ENCODE measurements at places on chromosomes 12 and 14. TPM values are rescaled to one million over a fixed set of nuclear protein-coding genes. Genes with fewer than 3 reads are reported as not detected.

SLC4A8 gene
- 1.0 TPM for total RNA-seq

ZBTB42 gene
- total RNA-seq, result 7.6 TPM

TMTC2 gene
- 4.7 TPM for total RNA-seq

ITGB7 gene
- total RNA-seq, result 2.8 TPM

TESPA1 gene
- total RNA-seq, result not detected

- DNase-seq, result peak; percentile 49
Measured at GRCh38 chr14:98144964-98145363, 1127.0 kb downstream of the BCL11B start.

DNA sequence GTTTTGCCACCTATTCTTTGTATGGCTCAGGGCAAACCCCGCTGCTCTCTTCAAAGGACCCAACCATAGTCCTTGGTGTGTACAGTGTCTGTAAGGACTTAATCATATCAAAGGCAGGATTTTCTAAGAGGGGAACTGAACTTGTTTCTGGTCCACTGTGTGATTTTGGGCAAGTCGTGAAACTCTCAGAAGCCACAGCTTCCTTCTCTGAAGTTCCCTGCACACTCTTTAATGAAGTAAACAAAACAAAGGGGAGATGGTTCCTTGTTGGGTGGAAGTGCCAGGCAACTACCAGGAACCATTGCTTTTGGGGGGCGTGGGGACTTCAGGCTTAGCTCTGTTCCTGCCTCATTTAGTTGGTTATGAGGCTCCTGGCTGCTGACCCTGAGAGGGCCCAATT lies 152.4 kb downstream of the VRK1 start:
- no peak for DNase-seq

DNA sequence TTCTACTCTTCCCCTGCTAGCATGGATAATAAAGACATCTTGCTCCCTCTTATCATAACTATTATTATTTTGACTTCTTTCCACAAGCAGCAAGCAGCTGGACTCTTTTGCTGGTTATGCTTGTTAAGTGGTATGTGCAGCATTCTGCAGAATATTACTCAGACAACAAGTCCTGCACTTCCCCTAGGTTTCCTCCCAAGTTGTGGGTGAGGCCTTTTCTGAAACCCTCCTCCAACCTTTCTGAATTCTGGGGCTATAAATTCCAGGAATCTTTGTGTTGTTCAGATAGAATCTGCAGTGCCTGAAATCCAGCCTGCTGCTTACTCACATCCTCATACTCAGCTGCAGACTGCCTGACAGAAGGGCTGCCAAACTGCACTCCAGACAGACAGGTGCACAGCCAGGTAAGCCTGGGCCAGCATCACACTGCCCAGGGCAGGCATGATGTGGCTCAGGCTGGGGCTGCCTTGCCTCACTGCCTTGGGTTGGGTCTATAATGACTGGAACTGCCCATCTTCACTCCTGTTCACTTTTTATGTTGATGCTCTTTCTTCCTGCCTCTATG lies 6.2 kb upstream of the DHRS2 start:
- DNase-seq, result no peak

DNA sequence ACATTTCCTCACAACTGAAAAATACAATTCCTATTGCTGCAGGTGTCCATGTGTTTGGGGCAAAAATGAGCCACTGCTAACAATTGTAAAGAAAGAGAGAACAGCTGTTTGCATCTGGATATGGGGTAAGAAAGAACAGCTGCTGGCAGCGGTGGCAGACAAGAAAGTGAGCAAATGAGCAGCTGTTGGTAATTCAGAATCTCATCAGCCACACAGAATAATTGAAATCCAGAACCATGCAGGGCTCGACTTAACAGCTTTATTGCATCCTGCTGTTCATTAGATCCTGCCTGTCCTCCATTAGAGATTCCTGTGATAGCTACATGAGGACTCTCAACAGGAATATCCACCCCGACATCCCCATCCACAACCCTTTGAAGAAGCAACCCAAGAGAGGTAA lies 62.5 kb upstream of the TSPAN8 start:
- DNase-seq, result no peak

- DNase-seq, result peak; percentile 2
Measured at GRCh38 chr12:7374423-7375144, 69.4 kb downstream of the CD163L1 start.

GRCh38 chr12:124232654-124232987 lies 62.3 kb upstream of the RFLNA start:
- DNase-seq, result peak; percentile 11

DNA sequence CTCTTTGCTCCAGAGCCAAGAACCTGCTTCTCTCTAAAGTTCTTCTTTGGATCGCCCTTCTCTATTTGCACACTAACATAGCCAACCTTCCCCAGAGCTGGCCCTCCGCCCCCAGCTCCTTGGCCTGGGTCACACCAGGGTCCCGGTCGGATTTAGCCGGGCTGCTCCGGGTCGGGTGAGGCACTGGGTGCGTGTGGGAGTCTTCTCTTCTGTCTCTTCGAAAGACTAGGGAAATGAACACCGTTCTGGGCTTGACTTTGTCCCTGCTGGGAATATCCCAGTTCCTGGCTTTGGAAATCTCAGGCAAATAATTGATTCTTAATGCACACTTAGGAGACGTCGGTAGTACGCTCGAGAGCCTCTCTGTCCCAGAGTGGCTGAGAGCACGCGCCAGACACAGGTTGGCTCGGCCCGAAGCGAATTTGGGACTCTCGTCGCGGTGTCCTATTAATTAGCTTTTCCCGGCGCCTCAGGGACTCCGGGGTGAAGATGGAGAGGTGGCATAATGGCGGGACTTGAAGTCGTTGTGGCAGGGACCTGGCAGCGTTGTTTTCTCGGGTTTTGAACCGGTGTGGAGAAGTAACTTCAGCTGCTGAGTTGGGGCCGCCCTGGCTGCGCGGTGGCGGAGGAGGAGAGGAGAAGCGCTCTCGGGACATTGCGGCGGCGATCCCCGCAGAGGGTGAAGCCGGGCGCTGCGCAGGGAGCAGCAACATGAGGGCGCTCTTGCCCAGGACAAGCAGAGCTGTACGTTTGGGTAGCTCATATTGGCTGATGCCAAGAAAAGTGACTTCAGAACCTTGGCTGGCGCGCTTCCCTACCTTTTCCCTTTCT lies 7.5 kb downstream of the FOXG1 start:
- no peak for DNase-seq

DNA sequence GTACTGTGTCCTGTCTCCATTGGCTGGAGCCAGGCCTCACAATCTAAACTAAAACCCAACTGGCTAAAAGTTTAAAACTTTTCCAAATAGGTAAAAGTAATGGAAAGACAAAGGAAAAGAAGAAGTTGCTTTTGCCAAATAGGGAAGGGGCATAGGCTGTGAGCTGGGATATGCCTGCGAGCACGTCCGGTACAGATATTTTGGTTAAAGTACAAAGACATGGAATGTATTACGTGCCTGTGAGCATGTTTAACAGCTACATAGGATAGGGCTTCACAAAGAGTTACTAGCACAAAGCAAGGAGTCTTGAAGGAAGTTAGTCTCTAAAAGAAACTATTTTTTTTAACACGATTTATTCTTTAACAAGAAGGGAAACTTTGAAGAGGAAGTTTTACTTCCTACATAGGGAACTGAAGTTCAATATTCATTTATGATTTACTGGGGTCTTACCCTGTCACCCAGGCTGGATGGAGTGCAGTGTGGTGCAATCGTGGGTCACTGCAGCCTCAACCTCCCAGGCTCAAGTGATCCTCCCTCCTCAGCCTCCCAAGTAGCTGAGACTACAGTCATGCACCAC lies 41.9 kb upstream of the INF2 start:
- DNase-seq, result no peak

DNA sequence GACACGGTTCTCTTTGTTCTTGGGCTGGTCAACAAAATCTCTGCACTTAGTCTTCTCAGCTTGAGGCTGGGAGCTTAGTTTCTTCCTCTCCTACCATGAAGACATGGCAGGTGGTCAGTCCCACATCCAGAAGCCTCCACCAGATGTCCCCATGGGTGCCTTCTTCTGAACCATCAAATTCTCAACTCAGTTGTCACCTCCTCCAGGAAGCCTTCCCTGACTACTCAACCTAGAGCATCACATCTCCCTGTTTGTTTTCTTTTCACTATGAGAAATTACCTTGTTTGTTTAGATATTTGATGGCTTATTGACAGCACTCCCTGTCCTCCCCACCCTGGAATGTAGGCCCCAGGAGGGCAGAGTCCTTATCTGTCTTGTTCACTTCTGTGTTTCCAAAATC lies 84.4 kb downstream of the TBX5 start:
- DNase-seq, result no peak

DNA sequence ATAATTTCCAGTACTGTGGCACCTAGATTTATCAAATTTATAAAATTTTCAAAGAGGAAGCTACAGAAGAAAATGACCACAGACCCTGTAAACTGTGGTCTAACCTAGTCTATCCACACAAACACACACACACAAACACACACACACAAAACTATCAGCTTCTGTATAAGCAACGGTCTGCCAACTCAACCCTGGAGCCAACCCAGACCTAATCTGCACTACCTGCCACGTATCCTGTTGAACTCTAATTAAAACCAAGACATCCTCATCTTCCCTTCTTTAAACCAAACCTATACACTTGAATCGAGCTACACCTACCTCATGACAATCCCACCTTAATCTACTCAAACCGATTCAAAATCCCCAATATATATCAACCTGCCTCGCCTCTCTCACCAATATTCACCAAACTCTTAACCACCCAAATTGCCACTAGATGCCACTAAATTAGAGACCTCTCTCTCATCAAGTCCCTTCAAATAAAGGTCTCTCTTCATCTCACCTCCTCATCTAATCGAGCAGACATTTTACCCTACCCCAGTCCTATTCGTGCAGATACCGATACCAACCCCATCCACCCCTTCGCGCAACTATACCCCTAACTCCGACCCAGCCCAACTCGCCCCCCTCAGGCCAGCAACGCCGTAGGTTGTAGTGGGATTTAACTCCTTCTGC lies 808 bp downstream of the ACIN1 start:
- DNase-seq, result no peak

DNA sequence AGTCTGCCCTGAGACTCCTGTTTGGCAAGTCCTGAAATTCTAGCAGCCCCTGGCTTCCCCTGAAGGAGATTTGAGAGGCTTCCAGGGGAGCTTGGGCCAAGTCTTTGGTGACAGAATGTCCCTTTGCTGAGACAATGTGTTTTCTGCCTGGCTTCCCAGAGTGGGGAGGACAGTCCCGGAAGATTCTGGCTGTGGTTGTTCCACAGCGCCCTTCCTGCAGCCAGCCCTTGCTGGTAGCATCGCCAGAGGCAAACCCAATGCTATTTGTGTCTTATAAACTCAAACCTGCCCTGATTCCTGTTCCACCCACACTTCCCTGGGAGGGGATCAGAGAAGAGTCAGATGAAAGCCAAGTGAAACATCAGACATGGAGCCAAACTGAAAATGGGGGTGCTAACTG lies 56.4 kb upstream of the OAS1 start:
- no peak for DNase-seq

DNA sequence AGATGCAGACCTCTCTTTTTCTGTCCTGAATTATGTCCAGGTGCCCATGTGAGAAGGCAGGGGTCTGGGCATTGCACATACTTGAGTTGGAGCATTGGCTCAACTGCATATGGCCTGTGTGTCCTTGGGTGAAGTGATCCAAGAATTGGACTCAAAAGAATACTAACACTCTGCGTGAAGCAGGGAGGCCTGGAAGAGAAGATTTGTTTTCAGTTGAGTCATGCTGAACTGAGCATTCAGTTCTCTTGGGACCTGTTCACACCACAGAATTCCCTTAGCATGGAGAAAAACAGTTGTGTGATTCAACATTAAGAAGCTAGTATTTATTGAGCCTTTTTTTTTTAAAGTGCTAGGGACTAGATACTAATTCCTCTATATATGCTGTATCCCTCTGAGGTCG lies 164.7 kb upstream of the TBX3 start:
- DNase-seq, result peak; percentile 13

GRCh38 chr12:87922736-87923135 lies 106.5 kb downstream of the C12orf50 start:
- no peak for DNase-seq

- DNase-seq, result no peak
Measured at GRCh38 chr14:57078054-57078453, 190.7 kb downstream of the EXOC5 start.

GRCh38 chr14:49051328-49052060 lies 534.7 kb downstream of the RPS29 start:
- peak; percentile 61 for DNase-seq

DNA sequence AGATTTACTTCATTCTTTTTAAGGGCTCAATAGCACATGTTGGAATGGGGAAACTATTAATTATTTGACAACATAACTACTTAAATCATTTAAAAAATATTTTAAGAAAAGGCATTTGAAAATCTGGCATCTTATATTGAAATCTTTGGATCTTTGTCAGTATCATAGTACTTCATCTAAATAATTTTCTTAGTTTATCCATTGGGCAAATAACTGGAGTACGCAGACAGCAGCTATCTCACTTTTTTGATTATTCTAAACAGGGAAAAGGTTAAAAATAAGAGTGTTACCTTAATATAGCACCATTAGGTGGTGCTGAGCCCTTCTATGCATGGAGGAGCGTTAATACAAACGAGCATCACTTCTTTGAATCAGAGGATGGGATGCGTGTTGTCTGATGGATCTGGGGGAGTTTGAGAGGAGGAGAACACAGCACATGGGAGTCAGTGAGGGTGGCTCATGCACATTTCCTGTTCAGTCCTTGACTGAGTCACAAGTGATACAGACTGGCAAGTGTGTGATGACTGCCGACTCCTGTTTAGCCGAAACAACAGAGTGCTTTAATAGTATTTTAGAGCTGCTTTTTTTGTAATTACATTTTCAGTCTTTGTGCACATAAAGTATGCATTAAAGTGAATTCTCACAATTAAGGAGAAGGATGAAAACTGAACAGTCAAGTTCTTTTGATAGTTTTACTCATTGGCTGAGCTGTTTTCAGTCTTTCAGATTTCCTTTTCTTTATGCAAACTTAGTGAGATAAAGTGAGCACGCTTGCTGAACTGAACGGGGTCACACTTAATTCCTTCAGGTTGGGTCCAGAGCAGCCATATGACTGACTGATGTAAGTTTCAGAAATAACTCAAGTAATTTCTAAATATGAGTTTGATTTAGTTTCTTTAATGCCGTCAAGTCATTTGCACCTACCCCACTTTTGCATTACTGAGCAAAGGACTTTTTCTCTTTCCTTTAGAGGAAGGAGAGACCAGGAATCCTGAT lies 92.7 kb downstream of the DIP2B start:
- peak; percentile 67 for DNase-seq

All from renal cortical epithelial cell (primary cell).